ENCODE measurements at places on chromosomes 6 and 20.

GRCh38 chr6:107674995-107675738 lies 148.9 kb downstream of the SCML4 start:
- DNase-seq = peak; percentile 87

GRCh38 chr6:20952699-20953474 lies 418.6 kb downstream of the CDKAL1 start:
- peak; percentile 12 for DNase-seq

DNA sequence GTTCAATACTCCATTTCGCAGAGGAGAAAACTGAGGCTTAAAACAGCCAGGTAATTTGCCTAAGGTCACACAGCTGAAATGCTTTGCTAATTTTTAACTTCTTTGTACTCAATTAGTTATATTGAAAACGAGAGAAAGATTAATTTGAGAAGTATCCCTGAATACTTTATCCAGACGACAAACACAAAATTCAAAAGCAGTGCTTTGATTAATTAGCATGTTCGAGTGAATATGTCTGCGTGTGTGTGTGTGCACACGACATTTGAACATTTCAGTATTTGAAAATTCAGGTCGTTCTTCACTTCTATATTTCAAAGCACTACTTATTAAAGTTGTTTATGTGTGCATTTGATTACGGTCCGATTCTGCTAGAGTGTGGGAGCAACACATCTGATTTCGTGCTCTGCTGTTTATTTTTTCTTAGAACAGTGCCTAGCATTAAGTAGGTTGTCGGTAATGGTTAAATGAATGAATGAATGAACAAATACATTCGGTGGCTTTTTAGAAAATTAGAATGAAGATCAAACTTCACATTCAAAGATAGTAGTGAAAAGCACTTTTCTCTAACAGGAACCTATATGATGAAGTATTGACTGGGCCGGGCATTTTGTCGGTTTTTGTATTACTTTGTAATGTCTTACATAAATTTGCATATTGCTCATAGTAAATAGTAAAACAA lies 36.9 kb upstream of the SYNCRIP start:
- no peak for DNase-seq

- DNase-seq = peak; percentile 40
Measured at GRCh38 chr20:60589623-60590022, 631.4 kb downstream of the CDH26 start.

DNA sequence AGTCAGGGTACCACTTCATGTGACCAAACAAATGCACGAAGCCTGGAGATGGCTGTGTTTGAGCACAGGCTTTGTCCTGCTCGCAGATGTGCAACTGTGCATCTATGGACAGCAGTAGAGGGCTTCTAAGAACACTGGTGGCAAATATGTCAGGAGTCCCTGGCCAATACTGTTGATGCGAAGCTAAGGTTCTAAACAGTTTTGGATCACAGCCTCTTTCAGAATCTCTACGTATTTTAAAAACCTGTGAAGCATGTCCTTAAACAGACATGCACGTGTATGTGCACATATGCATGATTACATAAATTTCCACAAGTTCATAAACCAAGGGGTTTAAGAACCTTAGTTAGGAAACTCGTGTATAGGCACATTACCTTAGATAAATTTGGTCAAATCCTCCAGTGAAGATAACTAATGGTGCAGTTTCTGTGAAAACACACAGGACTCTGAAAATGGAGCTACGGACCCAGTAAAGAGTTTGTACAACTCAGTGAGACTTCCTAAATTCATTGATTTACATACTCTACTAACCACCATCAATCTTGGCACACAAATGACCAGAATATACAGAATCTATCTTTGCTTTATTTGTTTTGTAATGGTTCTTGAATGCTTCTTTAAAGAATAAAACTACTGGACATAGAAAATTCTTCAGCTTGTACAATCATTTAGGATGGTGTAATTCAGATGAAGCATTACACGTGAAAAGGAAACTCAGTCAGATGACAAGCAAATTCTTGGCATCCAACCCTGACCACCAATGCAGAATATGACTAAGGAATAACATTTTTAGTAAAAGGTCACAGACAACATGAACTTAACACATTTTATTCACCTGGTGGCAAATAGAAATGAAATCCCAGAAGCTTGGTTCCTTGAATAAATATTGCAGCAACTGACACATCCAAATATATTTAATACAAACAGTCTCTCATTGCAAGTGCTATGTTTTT lies 27.4 kb downstream of the KCNQ5 start:
- peak; percentile 12 for DNase-seq

GRCh38 chr6:165805636-165806035 lies 142.6 kb upstream of the PDE10A start:
- no peak for DNase-seq

- no peak for DNase-seq
Measured at GRCh38 chr6:73139681-73140383, 85.5 kb downstream of the KHDC1L start.

- no peak for DNase-seq
Measured at GRCh38 chr6:89640804-89641203, 2.3 kb upstream of the LYRM2 start.

GRCh38 chr6:34239500-34239825 lies 2.8 kb downstream of the HMGA1 start:
- DNase-seq = no peak

- no peak for DNase-seq
Measured at GRCh38 chr6:156262014-156262413, 515.2 kb upstream of the ARID1B start.

GRCh38 chr20:3311623-3312022 lies 72.6 kb upstream of the SLC4A11 start:
- DNase-seq = no peak

DNA sequence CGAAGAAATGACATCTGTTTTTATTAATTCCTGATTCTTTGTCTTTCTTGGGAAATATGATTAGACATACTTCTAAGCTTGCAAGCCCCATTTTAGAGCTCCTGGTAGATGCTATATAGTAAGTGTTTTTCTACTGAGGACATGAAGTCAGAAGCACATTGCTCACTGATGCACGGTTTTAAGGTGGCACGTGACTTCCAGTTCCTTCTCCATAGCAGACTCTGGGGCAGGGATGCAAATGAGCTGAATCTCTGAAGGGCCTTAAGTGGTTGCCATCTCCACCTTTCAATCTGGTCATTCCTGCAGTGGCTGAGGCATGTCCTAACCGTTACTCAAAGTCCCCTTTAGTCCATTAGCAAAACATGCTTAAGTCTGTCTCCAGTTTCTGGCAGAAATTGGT lies 421.2 kb upstream of the HTR1E start:
- DNase-seq = no peak

- DNase-seq = no peak
Measured at GRCh38 chr6:39426073-39426456, 103.6 kb upstream of the KCNK16 start.

- DNase-seq = no peak
Measured at GRCh38 chr6:152207915-152208714, 400.6 kb downstream of the ESR1 start.

- no peak for DNase-seq
Measured at GRCh38 chr6:146587459-146587858, 11.3 kb upstream of the ADGB start.

DNA sequence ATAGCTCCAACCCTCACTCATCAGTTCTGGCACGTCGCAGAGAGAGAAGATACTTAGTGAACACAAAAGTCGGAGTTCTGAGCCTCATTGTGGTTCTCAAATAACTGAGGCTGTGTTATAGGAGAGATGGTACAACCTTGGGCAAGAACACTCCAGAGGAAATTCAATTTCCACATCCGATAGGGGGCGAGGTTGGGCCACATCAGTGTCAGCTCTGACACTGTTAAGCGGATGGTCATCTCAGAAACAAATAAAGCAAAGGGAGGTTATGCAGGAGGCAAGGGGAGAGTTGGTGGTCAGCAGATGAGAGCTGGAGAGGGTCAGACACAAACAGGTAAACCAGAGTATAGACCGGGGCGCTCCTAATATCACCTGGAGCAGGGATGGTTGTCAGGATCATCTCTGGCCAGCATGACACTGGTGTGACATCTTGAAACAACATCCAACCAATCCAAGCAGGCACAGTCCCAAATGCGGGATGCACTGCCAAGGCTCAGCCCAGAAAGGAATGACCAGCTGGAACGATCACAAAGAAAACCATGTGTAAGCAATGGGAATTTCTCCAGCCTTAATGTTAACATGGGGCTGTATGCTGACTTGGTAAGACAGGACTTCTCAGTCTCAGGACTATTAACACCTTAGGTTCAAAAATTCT lies 331.8 kb downstream of the HACE1 start:
- DNase-seq = no peak

- peak; percentile 37 for DNase-seq
Measured at GRCh38 chr6:87968435-87969278, 79.0 kb upstream of the SPACA1 start.

DNA sequence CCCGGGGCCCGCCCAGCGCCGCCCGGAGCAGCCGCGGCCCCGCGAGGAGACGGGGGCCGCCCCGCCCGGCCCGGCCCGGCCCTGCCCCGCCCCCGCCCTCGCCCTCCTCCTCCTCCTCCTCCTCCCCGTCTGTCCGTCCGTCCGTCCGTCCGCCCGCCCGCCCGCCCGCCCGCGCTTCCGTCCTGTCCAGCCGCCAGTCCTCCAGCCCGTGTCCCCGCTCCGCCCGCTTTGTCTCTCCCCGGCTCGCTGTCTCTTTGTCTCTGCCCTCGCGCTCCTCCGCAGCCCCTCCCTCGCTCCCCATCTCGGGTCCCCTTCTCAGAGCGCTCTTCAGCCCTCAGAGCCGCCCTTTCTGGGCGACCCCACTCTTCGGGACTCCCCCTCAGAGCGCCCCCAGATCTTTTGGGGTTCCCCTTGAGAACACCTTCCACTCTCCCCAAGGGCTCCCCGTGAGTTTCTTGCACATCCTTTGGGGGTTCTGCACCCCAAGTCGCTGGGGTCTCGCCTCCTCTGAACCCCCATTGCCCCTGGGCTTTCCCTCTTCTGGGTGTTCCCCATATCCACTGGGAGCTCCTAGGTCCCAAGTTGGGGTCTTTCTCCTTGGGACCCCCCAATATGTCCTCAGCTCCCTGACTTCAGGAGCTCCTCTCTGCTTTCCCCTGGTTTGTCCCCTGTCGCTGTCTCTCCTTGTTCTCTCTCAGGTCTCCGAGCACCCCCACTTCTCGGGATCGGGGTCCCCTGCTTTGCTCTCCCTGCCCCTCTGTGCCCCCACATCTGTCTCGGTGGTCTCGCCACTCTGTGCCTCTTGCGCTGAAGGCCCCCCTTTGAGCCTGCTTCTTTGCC lies 79.5 kb upstream of the MYL9 start:
- DNase-seq = no peak

GRCh38 chr6:87905101-87905641 lies 142.5 kb upstream of the SPACA1 start:
- no peak for DNase-seq

- peak; percentile 36 for DNase-seq
Measured at GRCh38 chr20:32437391-32438074, 79.4 kb downstream of the ASXL1 start.

- DNase-seq = no peak
Measured at GRCh38 chr6:108763931-108764579, 84.2 kb upstream of the ARMC2 start.

DNA sequence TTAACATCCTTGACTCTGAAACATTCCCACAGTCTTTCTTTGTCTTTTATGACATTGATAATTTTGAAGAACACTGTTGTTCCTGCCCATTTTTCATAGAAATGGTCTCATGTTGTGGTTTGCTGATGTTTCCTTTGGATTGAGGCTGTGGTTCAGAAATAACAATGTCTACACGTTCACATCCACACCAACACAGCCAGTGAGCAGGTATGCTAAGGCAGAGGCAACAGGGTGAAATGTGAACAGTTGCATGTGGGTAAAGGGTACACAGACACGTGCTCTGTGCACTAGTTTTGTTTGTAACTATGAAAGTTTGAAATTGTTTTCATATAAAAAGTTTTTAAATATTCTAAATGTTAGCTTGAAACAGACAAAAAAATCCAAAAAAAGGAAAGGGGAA lies 78.4 kb downstream of the GINS1 start:
- DNase-seq = no peak

DNA sequence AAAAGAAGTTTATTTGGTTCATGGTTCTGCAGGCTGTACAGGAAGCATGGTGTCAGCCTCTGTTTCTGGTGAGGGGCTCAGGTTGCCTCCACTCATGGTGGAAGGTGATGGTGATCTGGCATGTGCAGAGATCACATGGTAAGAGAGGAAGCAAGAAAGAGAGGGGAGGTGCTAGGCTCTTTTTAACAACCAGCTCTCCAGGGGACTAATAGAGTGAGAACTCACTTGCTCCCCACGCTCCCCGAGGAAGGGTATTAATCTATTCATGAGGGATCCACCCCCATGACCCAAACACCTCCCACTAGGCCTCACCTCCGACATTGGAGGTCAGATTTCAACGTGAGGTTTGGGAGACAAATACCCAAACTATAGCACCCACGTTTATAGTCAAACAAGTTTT lies 4.0 kb upstream of the GJB7 start:
- DNase-seq = no peak

DNA sequence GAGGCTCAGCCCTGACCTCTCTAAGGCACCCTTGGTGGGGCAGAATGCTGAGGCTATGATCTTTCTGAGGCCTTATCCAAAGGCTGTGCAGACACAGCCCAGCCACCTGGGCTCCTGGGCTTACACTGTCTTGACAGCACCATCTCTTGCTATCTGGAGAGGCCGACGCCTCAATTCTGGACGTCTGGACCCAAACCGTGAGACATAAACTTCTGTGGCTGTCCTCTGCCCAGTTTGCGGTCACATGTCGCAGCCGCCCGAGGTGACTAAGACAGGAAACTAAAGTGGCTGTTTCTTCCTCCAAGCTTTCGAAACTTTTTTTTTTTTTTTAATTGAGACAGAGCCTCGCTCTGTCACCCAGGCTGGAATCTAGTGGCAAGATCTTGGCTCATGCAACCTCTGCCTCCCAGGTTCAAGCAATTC lies 49.3 kb downstream of the PRR18 start:
- peak; percentile 70 for DNase-seq

- DNase-seq = peak; percentile 84
Measured at GRCh38 chr6:112626468-112627082, 279.4 kb downstream of the RFPL4B start.

DNA sequence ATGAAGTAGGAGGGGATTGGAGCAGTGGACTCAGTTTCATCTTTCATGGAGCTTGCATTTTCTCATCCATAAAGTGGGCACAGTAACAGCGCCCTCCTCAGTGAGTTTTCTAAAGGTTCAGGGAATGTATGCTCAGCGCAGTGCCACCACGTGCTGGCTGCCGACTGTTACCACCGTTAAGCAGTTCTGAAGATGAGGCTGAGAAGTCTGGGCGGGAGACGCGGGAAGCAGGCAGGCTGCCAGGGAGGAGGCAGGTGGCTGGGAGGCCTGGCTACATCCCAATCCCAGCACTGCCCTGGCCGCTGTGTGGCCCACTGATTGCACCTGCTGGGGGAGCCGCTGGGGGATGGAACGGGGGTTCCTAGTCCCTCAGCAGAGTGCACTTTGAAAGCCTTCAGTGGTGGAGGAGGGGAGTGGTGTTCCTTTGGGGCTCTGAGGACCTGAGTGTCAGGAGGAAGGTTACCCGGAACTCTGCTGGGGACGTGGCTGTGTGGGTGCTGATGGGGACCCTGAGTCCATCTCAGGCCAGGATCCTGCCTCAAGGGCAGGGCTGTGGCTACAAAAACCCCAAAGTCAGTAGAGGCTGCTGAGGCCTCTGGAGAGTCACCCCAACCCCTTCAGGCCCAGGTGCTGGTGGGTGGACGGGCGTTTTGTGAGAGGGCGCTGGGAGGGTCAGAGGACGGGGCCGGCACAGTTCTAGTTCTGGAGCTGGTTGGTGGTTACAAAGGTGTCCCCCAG lies 28.0 kb upstream of the PHACTR3 start:
- no peak for DNase-seq

GRCh38 chr6:169571123-169571962 lies 130.5 kb downstream of the WDR27 start:
- DNase-seq = no peak

Data from common myeloid progenitor, CD34-positive (primary cell).